ENCODE measurements at places on chromosomes 3 and 15.

- DNase-seq = no peak
Measured at GRCh38 chr3:125622381-125622791, 27.1 kb upstream of the OSBPL11 start.

DNA sequence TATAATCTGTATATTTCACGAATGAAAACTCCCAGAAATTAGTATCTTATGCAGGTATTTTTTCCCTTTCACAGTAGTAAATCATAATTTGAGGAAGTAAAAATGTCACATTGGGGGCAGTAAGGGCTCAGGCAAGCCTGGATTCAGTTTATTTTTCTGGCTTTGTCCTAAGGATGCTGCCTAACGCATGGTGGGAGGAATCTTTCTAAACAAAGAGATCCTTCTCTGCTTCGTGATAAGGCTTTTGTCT is 35.7 kb downstream of the DNASE1L3 start:
- no peak for DNase-seq

DNA sequence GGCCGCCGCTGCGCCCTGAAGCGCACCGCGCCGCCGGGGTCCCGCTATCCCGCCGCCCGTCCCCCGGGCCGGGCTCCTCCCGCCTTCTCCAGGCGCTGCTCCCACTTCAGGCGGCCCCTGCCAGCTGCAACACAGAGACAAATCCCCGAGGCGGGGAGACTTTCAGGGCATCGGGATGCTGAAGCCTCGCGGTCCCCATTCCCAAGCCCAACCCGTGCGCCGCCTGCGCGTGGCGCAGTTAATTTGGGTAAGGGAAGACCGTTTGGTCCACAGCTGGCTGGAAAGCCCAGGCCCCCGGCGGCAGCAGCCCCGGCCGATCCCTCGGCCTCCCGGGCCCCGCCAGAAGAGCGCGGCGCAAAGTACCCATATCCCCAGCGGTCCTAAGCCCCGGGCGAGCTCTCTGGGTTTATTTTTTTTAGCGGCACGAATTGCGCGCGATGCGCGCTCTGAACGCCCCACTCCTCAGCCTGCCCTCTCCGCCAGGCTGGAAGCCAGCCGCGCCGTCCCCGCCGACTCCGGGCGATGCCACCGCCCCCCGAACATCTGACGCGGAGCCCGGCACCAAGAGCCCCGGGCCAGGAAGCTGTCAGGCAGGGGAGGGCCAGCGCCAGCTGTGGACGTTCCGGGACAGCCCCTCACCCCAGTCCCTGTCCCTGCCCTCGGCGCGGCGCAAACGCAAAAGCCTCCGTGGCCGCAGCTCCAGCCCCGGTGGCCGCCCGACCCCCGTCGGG is 517 bp downstream of the FBN1 start:
- DNase-seq = no peak

- no peak for DNase-seq
Measured at GRCh38 chr3:129314386-129315222, 35.9 kb downstream of the HMCES start.

- no peak for DNase-seq
Measured at GRCh38 chr15:71632576-71633195, 177.7 kb upstream of the NR2E3 start.

DNA sequence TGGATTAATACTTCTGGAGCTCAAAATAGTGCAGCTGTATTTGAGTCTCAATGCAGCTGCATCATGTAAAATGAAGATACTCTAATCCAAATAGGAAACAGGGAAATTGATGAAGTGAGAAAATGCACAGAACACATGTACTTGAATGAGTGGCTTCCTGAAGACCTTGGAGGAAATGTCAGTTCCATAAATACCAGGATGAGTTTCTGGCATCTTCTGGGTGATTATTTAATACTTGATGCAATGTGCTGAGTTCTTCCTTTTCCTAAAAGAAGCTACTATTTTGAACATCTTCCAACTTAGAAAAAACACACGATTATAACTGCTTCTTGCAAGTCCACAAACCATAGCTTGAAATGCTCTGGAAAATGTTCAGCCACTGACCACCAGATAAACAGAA is 162.8 kb downstream of the SLC9A9 start:
- DNase-seq = no peak

DNA sequence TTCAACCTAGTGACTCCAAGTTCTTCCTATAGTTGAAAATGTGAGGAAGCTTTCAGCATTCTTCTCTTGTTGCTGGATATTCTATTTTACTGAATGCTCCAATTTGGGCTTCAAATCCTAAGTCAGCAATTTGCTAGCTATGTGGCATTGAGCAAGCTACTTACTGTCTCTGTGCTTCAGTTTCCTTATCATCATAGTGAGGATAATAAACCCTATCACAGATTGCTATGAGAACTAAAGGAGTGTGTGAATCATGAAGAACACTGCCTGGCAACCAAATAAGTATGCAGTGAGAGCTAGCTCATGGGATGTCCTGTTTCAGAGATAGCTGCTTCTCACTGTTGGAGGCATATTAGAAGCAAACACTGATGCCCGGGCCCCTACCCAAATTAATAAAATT is 163.8 kb upstream of the CDIN1 start:
- DNase-seq = no peak

DNA sequence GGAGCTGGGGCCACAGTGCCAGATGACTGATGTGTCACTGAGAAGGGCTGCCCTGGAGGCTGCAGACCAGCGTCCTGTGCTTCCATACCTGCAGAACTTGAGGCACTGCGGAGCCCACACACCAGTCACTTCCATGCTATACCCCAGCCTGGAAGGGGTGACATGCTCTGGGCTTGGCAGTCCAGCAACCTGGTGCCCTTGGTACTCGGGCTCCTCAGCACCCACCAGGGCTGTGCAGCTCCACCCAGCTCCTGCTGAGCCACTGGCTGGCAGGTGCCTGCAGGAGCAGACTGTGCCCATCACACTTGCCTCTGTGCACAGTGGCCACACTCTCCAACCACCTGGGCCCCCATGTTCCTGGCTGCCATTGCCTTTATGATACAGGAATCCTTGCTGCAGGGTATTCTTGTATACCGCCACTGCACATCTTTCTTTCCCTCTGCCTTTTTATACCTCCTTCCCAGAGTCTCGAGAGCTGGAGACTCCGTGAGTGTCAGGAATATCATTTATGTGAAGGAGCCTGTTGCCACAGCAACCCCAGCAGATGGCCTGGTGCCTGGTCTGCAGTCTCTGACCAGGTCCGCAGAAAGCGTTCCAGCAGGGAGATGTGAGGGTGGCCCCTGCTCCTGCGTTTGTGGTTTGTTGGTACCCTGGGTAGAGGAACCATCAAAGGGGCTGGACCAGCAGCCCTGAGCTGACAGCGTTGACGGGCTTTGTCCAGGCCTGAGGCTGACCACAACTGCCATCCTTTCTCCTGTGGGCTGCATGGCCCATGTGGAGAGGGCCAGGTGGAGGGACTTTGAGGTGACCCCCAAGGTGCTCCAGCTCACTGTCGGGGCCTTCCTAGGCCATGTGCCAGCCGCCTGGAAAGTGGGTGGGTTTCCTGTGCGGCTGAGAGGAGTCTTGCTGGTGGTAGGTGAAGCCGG is 93.4 kb upstream of the PLXNA1 start:
- no peak for DNase-seq

DNA sequence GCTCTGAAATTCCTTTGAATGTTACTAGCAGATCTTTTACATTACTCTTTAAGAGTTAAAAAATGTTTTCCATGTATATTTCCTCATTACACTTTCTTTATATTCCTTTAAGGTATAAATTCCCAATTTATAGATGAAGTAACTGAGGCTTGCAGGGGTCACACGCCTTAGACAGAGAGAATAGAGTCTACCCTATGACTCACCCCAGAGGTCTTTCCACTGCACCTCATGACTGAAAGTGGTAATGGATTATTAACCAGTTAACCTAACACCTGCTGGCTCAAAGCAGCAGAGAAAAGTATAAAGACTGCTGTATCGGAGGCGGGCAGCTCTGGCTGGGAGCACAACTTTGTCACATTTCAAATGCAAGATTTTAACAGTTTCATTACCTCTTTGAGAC is 37.7 kb downstream of the LDHAL6B start:
- no peak for DNase-seq

DNA sequence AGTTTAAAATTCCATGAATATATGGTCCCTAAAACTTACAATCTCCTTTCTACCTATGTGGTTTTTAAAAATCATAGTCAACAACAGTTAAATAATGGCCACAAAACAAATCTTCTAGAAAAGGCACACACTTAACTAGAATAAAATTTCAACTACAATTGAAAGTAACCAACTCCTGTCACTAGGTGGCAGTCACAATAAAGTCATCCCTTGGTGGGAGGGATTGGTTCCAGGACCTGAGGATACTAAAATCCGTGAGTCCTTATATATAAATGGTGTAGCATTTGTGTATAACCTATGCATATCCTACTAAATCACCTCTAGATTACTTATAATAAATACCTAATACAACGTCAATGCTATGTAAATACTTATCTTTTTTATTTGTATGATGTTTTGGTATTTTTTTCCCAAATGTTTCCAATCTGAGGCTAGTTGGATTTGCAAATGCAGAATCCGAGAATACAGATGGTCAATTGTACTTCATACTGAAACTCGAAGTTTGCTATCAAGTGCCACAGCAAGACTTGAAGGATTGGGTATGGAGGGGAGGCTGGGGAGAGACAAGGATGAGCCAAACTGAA is 172.6 kb downstream of the FMN1 start:
- no peak for DNase-seq

GRCh38 chr15:29054171-29055045 is 168.6 kb downstream of the APBA2 start:
- DNase-seq = no peak

- no peak for DNase-seq
Measured at GRCh38 chr3:128648940-128649663, 1.5 kb downstream of the RPN1 start.

DNA sequence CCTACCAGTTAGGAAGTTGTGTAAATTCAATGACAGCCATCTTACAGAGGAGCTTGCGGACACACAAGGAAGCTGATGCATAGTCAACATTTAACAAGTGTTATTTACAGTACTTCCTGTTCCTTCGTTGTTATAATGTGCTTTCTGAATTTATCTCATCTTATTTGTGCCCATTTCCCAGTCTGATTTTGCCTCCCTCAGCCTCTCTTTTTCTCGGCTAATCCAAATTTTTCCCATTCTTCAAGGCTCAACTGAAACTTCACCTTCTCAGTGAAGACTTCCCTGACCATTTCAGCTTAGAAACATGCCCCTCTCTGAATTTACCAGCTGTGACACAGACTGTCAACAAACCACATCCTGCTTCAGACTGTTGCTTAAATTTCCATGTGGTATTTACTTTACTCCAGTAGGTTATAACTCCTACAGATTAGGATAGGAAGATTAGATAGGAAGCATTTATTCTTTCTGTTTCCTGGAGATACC is 55.7 kb upstream of the CP start:
- no peak for DNase-seq

GRCh38 chr3:33898901-33899300 is 100.5 kb downstream of the PDCD6IP start:
- DNase-seq = no peak

GRCh38 chr3:66177026-66177425 is 43.8 kb upstream of the SLC25A26 start:
- DNase-seq = no peak

GRCh38 chr3:71890356-71890931 is 105.5 kb upstream of the PROK2 start:
- DNase-seq = no peak

DNA sequence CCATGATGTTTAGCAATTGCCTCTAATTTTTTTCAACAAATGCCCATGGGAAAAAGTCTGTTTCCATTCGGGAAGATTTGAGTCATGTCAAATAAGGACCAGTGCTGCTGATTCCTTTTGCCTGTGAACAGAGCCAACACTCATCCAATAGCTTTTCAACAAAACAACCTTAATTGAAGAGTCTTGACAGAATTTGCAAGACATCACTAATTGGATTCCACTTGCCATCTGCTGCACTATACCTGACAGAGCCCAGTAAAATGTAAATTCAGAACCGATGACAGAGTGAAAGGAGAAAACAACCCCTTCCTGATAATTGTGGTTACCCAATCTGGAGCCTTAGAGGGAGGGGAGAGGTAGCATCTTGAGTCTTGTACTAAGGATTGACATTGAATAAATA is 426.7 kb downstream of the AGBL1 start:
- DNase-seq = no peak
